ENCODE measurements at places on chromosomes 7 and 10.

DNA sequence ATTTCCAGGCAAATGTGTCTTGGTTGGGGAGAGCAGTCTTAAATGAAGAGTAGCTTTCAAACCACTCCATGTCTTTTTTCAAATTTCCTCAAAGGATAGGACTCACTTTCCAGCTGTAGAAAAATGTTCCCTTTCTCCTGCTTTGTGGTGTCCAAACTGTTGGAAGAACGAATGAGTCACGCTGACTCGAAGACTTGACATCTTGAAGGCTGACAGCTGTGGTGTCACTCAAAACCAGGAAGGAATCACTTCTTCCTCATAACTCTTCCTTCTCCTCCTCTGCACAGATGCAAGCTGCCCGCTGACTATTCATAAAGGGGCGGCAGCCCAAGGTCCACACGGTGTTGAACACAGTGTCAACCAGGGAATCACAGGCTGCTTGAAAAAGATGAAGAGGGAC is 19.2 kb downstream of the PLA2G12B start:
- no peak for DNase-seq

GRCh38 chr7:123271231-123271630 is 71.5 kb upstream of the SLC13A1 start:
- DNase-seq: no peak

DNA sequence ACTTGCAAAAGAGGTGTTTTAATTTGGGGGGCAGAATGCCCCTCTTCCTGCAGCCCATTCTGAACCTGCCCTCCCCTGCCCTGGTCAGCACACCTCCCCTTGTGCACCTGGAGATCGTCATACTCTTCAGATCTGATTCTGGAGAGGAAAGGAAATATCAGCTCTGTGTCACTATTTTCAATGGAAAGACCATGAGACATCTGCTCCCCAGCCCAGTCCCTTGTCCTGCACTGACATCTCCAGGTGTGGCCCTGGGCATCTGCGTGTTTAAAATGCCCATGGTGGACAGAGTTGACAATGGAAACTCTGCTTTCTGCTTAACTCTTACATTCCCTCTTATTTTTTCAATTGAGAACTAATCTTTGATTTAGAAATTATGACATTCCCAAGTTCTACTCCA is 41.6 kb upstream of the RASGEF1A start:
- DNase-seq: no peak

DNA sequence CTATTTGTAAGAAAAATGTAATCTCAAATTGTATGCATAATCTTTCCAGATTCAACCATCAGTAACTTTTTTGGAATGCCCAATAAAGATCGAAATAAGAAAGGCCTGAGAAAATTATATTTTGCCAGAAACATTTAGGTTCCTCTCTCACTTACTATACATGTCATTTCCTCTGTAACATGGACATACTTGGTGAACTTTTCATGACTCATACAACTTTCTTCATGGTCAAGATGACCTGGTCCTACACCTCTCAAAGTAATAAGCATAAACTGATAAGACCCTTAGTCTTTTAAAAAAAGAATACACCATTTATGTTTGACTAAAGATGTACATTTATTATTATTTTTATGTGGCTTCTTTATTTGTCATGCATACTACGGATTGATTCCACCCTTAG is 125.3 kb downstream of the REEP3 start:
- no peak for DNase-seq

DNA sequence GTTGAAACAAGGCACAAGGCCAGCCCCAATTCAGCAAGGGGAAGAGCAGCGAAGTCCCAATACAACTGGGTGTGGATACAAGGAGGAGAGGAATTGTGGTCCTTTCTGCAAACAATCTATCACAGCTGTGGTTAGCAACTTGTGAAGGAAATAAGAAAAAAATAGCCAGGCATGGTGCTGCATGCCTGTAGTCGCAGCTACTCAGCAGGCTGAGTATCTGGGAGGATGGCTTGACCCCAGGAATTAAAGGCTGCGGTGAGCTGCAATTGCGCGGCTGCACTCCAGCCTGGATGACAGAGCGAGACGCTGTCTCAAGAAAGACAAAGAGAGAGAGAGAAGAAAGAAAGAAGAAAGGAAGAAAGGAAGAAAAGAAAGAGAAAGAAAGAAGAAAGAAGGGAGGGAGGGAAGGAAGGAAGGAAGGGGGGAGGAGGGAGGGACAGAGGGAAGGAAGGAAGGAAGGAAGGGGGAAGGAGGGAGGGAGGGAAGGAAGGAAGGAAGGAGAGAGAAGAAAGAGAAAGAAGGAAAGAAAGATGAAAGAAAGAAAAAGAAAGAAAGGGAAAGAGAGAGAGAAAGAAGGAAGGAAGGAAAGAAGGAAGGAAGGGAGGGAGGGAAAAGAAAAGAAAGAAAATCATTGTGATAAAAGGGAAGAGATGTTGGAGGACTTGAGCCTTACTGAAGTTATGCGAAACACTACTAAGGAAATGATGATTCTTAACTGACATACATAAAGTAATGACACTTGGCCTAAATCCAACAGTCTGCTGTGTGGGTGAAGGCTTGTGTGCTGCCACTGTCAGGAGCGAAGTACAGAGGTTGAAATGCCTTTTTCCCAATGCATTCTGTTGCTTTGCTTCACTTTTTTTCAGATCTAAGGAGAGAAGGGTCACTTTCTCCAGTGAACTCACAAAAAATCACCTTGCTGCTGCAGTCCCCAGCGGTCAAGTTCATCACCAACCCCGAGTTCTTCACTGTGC is 117.0 kb upstream of the STK17A start:
- no peak for DNase-seq

- DNase-seq: no peak
Observed at GRCh38 chr7:155547161-155547791, 917 bp upstream of the CNPY1 start.

GRCh38 chr10:19745672-19746071 is 70.6 kb upstream of the PLXDC2 start:
- no peak for DNase-seq

GRCh38 chr10:132802694-132803320 is 16.9 kb upstream of the NKX6-2 start:
- DNase-seq: no peak

All from T-helper 1 cell (primary cell).